Transverse colon (tissue), 4 donors: ENCODE measurements at places on chromosomes 5 and 9.

GRCh38 chr5:160129841-160130240 is 10.6 kb upstream of the PWWP2A start:
- no peak overlapping the region for H3K4me3 ChIP-seq
- no peaks in the 10 kb centered on the region for H3K4me1 ChIP-seq
- H3K36me3 ChIP-seq = no peaks in the 10 kb centered on the region
- DNase-seq = no peak
- H3K27me3 ChIP-seq = no peaks in the 10 kb centered on the region

DNA sequence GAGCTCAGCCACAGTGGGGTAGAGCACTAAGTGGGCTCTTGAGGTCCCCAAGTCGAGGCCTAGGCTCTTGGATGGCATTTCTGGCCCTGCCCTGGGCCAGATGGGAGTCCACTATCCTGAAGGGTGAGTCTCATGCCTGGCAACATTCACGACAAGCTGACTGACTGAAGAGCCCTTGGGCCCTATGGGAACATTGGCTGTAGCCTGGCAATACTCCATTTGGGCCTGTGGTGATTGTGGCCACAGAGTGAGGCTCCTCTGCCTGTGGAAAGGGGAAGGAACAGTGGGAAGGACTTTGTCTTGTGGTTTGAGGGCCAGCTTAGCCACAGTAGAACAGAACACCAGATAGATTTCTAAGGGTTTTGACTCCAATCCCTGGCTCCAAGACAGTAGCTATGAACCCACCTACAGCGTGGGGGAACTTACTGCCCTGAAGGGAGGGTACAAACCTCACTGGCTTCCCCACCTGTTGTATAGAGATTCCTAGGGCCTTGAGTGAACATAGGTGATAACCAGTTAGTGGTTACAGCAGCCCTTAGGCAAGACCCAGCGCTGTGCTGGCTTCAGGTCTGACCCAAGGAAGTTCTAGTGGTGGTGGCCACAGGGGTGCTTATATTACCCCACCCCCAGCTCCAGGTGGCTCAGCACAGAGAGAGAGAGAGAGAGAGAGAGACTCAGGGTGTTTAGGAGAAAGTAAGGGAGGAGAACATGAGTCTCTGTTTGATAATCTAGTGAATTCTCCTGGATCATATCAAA is 72.4 kb downstream of the KIAA0825 start:
- H3K4me3 ChIP-seq = no peak overlapping the region
- DNase-seq = peak; percentile 12
- no peaks in the 10 kb centered on the region for H3K36me3 ChIP-seq
- H3K27ac ChIP-seq = no peak overlapping the region

GRCh38 chr5:133244242-133244641 is 192.4 kb downstream of the HSPA4 start:
- H3K4me1 ChIP-seq = no peaks in the 10 kb centered on the region
- no peak for DNase-seq
- H3K4me3 ChIP-seq = no peak overlapping the region
- H3K27ac ChIP-seq = no peak overlapping the region
- H3K36me3 ChIP-seq = no peaks in the 10 kb centered on the region
- H3K27me3 ChIP-seq = no peaks in the 10 kb centered on the region

DNA sequence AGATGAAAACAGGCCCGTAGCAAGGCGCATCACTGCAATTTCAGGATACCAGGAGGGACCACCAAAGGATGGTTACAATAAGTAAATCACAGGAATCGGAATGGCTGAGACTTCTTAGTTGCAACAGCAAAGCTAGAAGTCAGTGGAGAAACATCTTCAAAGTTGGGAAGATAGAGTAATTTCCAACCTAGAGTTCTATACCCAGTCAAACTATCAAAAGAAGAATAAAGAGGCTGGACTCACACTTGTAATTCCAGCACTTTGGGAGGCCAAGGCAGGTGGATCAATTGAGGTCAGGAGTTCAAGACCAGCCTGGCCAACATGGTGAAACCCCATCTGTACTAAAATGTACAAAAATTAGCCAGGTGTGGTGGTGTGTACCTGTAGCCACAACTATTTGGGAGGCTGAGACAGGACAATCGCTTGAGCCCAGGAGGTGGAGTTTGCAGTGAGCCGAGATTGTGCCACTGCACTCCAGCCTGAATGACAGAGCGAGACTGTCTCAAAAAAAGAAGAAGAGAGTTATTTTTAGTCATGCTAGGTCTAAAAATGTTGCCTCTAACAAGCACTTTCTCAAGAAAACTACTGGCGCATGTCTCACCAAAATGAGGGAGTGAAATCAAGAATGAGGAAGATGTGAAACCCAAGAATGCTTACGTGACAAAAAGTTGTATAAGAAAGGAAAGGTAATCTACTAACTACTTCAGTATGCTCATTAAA is 267.7 kb downstream of the DENND1A start:
- no peak overlapping the region for H3K4me3 ChIP-seq
- no peak overlapping the region for H3K27ac ChIP-seq
- DNase-seq = no peak
- H3K36me3 ChIP-seq = peaks cover 20% of the 10 kb centered on the region
